ENCODE measurements at places on chromosomes 5 and 9. TPM values are rescaled to one million over a fixed set of nuclear protein-coding genes. Genes with fewer than 3 reads are reported as not detected.

GRCh38 chr5:176560364-176560763 is 11.2 kb downstream of the CDHR2 start:
- H3K27ac ChIP-seq, result no peak overlapping the region
- H3K36me3 ChIP-seq, result no peaks in the 10 kb centered on the region
- no peaks in the 10 kb centered on the region for H3K4me1 ChIP-seq
- no peak overlapping the region for H3K4me3 ChIP-seq
- no peak for DNase-seq

- H3K36me3 ChIP-seq, result no peaks in the 10 kb centered on the region
- DNase-seq, result no peak
- H3K27ac ChIP-seq, result no peak overlapping the region
Measured at GRCh38 chr5:1366514-1366913, 21.6 kb upstream of the CLPTM1L start.

- H3K4me3 ChIP-seq, result no peak overlapping the region
- H3K4me1 ChIP-seq, result peaks cover 19% of the 10 kb centered on the region
- H3K27ac ChIP-seq, result peak overlapping the region; percentile 91
- H3K36me3 ChIP-seq, result no peaks in the 10 kb centered on the region
- no peaks in the 10 kb centered on the region for H3K27me3 ChIP-seq
- DNase-seq, result peak; percentile 73
Measured at GRCh38 chr9:127187231-127187956, 65.0 kb upstream of the ANGPTL2 start.

DNA sequence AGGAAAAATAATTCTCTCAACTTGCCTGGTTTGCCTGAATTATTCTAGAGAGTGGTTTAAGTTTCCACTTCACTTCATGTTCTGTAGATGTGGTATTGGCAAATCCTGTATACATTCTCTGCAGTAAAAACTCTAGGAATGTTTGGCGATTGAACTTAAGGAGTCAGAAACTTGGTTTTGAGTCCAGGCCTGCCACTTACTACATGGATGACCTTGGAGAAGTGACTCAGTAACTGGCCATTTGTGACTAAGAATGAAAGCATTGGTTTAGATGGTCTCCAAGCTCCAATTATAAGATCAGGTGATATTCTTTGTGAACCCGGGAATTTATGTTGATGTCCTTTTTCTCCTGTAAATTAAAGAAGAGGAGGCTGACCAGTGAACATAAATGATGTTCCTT is 233.8 kb downstream of the GAS1 start:
- H3K4me3 ChIP-seq, result no peak overlapping the region
- H3K27me3 ChIP-seq, result no peaks in the 10 kb centered on the region
- H3K4me1 ChIP-seq, result no peaks in the 10 kb centered on the region

- H3K4me1 ChIP-seq, result no peaks in the 10 kb centered on the region
- H3K27ac ChIP-seq, result no peak overlapping the region
- no peaks in the 10 kb centered on the region for H3K27me3 ChIP-seq
- no peak overlapping the region for H3K4me3 ChIP-seq
- no peaks in the 10 kb centered on the region for H3K36me3 ChIP-seq
Measured at GRCh38 chr9:7185612-7186011, 427.8 kb downstream of the KDM4C start.

DNA sequence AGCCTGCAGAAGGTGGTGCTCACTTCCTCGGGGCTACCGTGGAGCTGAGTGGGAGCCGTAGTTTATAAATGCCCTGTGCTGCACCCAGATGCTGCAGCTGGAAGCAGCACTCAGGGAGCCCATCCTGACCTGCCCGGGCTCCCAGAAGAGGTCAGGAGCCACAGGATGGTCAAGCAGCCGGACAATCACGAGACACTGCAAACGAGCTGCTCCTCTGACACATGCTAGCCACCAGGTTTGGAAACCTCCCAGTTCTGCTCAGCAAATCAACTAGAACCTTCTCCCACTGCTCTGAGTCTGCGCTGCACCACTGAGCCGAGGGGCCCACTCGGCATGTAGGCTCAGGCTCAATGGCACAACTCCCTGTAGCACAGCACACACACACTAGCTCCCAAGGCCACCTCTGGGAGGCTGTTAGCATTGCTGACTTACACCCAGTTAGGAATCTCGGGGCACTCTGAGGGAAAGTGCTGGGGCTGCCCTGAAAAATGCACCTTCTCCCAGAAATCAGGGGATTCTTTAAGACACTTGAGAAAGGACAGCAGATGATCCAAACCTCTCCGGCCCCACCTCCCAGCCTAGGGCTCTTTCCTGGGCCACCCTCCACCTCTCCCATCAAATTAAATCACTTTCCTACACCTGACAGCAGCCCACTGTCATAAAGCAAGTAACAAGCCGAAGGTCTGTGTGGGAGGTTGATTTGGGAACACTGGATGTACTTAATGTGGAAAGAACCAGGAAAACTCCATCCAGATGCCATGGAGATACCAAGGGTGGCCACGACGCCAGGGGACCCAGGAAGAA is 59.1 kb downstream of the PSMB7 start:
- H3K4me3 ChIP-seq, result no peak overlapping the region
- no peaks in the 10 kb centered on the region for H3K27me3 ChIP-seq
- no peaks in the 10 kb centered on the region for H3K36me3 ChIP-seq
- DNase-seq, result no peak
- peaks cover 4% of the 10 kb centered on the region for H3K4me1 ChIP-seq

- no peaks in the 10 kb centered on the region for H3K27me3 ChIP-seq
- H3K4me3 ChIP-seq, result no peak overlapping the region
- H3K27ac ChIP-seq, result no peak overlapping the region
- H3K36me3 ChIP-seq, result no peaks in the 10 kb centered on the region
- H3K4me1 ChIP-seq, result no peaks in the 10 kb centered on the region
Measured at GRCh38 chr5:6859023-6859422, 145.8 kb downstream of the TENT4A start.

GRCh38 chr5:60026161-60026560 is 132.6 kb upstream of the PDE4D start:
- no peaks in the 10 kb centered on the region for H3K27me3 ChIP-seq
- H3K4me3 ChIP-seq, result no peak overlapping the region
- H3K27ac ChIP-seq, result no peak overlapping the region
- no peaks in the 10 kb centered on the region for H3K4me1 ChIP-seq
- no peaks in the 10 kb centered on the region for H3K36me3 ChIP-seq
- no peak for DNase-seq

DNA sequence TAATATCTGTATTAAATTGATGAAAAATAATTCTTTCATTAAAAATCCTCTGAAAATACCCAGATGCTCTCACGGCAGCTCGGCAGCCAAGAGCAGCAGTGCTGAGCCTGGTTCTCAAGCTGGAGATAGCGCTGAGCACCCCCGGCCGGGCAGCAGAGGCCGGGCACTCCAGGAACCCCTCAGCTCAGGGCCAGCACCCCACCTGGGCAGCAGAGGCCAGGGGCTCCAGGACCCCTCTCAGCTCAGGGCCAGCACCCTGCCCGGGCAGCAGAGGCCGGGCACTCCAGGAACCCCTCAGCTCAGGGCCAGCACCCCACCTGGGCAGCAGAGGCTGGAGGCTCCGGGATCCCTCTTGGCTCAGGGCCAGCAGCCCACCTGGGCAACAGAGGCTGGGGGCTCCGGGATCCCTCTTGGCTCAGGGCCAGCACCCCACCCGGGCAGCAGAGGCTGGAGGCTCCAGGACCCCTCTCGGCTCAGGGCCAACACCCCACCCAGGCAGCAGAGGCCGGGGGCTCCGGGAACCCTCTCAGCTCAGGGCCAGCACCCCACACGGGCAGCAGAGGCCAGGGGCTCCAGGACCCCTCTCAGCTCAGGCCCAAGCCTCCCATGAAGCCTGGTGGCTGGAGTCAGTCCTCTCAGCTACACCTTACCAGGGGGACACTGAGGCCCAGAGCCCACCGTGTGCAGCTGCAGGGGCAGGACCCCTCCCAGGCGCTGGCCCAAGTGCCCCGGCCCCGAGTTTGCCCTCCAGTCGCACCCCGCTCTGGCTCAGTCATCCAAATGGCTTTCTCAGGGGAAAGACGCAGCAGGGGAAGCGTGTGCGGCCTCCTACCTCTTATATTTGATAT is 21.7 kb downstream of the CLPTM1L start:
- no peak overlapping the region for H3K27ac ChIP-seq
- H3K4me1 ChIP-seq, result no peaks in the 10 kb centered on the region
- peak; percentile 32 for DNase-seq
- no peaks in the 10 kb centered on the region for H3K36me3 ChIP-seq

- no peaks in the 10 kb centered on the region for H3K4me1 ChIP-seq
- no peaks in the 10 kb centered on the region for H3K36me3 ChIP-seq
- DNase-seq, result no peak
Measured at GRCh38 chr9:116979456-116979855, 292.4 kb downstream of the TRIM32 start.

DNA sequence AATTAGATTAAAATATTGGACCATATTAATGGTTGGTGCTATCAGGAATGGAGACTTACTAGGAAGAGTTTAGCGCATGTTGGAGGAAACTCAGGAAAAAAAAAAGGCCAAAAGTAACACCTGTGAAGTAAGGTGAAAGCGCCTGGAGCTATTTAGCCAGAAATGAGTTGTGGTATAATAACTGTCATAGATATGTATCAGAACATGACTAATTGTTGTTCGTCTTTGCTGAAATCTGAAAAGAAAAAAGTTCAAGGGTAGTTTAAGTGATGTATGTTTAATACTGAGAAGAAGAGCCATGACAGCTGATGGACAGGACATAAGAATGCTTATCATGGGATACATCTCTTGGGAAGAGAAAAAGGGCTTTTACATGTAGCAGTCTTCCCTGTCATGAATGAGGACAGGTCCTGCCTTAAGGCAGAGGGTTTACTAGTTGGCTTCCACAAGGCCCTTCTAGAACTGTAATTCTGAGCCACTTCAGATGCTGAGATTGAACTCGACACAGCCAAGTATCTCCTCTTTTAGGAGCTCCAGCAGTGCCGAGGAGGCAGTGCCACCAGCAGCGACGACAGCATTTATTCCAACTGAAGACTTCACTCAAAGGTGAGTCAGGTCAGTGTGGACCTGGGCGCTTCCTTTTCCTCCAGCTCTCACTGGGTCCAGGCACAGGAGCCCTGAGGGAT is 940 bp upstream of the CAMK4 start:
- peaks cover 2% of the 10 kb centered on the region for H3K4me1 ChIP-seq
- H3K27me3 ChIP-seq, result no peaks in the 10 kb centered on the region
- H3K27ac ChIP-seq, result no peak overlapping the region
- H3K4me3 ChIP-seq, result peak overlapping the region; percentile 53
- no peaks in the 10 kb centered on the region for H3K36me3 ChIP-seq

DNA sequence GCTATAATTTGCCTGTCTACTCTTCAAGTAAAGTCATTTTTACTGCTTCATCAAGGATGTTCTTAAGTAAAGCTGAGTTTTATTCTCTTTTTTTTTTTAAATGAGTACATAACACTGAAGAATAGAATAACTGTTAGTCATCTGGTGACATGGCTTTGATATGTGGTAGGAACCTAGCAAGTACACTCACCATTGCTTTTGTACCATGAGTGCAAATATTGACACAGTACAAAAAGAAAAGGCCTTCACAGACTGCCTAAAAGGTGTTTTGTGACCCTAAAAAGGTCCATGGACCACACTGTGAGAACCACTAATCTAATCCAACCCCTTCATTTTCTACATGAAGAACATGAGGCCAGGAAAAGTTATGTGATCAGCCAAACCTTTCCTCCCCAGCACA is 55.0 kb downstream of the ECPAS start:
- H3K4me3 ChIP-seq, result no peak overlapping the region
- H3K36me3 ChIP-seq, result no peaks in the 10 kb centered on the region
- H3K4me1 ChIP-seq, result no peaks in the 10 kb centered on the region

GRCh38 chr9:105198023-105198422 is 46.4 kb upstream of the SLC44A1 start:
- H3K4me1 ChIP-seq, result no peaks in the 10 kb centered on the region
- H3K36me3 ChIP-seq, result no peaks in the 10 kb centered on the region
- no peak overlapping the region for H3K27ac ChIP-seq
- no peak for DNase-seq
- H3K27me3 ChIP-seq, result no peaks in the 10 kb centered on the region

GRCh38 chr9:94767331-94768072 is 41.0 kb downstream of the AOPEP start:
- no peak overlapping the region for H3K27ac ChIP-seq
- no peak overlapping the region for H3K4me3 ChIP-seq
- no peaks in the 10 kb centered on the region for H3K36me3 ChIP-seq
- H3K27me3 ChIP-seq, result no peaks in the 10 kb centered on the region

- H3K4me3 ChIP-seq, result no peak overlapping the region
- H3K36me3 ChIP-seq, result no peaks in the 10 kb centered on the region
- no peaks in the 10 kb centered on the region for H3K27me3 ChIP-seq
- H3K4me1 ChIP-seq, result peaks cover 2% of the 10 kb centered on the region
- DNase-seq, result no peak
Measured at GRCh38 chr5:53041071-53041692, 52.0 kb downstream of the ITGA2 start.

- no peak overlapping the region for H3K4me3 ChIP-seq
- no peaks in the 10 kb centered on the region for H3K27me3 ChIP-seq
- DNase-seq, result peak; percentile 40
- H3K27ac ChIP-seq, result no peak overlapping the region
Measured at GRCh38 chr9:136762915-136763648, 1.2 kb downstream of the LCN15 start.

DNA sequence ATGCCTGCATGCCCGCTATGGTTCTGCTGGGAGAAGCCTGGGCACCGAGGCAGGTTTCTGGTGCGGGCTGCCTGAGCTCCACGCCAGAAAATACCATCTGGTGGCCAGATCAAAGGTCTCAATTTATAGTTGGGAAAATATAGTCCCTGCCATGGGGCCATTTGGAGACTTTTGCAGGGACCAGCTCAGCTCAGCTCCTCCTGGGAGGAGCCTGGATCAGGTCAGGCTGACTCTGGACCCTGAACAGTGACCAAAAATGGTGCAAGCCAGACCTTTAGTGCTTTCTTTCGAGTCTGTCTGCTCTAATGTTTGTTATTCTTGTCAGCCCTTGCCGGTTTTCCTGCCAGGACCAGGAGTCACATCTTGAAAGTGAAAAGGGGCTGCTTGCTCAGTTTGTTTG is 31.8 kb downstream of the HMCN2 start:
- H3K27ac ChIP-seq, result no peak overlapping the region
- no peak overlapping the region for H3K4me3 ChIP-seq
- no peaks in the 10 kb centered on the region for H3K36me3 ChIP-seq
- DNase-seq, result no peak

DNA sequence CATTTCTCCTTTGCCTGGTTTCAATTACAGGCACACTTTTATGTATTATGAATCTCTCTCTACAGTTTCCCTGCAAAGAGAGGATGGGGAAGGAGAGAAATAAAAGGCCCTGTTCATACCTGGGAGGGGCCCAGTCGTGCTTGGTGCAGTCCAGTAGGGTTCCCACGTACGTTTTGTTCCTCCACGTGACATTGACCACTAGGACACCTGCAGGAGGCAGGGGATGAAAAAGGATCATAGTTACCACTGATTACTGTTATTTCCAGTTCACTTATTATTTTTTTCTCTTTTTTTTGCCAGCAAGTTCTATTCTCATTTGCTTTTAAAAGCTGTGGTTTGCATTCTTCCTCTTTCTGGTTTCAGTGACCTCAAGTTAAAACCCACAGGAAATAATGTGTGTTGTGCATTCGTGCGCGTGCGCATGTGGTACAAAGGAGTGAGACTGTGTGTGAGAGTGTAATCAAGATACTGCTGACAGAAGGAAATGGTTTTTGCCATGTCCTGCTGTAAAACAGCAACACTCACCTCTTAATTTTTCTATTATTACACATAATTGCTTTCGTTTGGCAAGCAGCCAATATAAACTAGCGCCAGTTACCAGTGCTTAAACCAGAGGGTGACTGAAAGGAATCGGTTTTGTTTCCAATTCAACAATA is 96.8 kb downstream of the ZNF608 start:
- no peaks in the 10 kb centered on the region for H3K27me3 ChIP-seq
- no peak overlapping the region for H3K4me3 ChIP-seq
- no peaks in the 10 kb centered on the region for H3K36me3 ChIP-seq
- peak; percentile 39 for DNase-seq

The ZNF300 gene
- total RNA-seq, result 8.9 TPM

The ECM2 gene
- total RNA-seq, result 35.0 TPM

The IL3 gene
- total RNA-seq, result not detected

The PWWP2A gene
- 25.2 TPM for total RNA-seq

The CBY3 gene
- total RNA-seq, result not detected

The SPINK6 gene
- total RNA-seq, result not detected
